ENCODE measurements at places on chromosomes 6 and 20. TPM values are rescaled to one million over a fixed set of nuclear protein-coding genes. Genes with fewer than 3 reads are reported as not detected.

DNA sequence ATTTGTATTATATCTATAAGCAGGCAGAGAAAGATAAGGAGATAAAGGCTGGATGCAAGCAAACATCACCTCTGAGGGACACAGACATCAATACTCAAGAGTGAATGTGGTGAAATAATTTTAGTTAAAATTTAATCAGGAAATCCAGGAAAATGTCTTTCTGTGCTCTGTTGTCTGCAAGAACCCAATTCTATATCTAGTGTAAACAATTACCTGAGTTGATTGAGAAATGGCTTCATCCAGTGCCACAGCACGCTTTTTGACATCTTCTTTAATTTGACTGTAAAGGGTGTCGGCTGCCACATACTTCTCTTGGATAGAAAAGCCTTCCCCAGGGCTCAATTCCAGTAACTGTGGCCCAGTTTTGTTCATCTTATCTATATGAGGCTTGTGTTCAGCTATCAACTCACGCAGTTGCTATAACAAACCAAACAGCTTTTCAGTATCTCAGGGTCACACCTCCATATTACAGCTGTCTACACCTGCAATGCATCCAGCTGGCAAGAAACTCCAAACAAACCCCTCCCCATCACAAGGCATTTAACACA lies 131.6 kb downstream of the DST start:
- H3K36me3 ChIP-seq = peaks cover 52% of the 10 kb centered on the region
- H3K27ac ChIP-seq = peak overlapping the region; percentile 29
- no peak overlapping the region for H3K4me3 ChIP-seq

DNA sequence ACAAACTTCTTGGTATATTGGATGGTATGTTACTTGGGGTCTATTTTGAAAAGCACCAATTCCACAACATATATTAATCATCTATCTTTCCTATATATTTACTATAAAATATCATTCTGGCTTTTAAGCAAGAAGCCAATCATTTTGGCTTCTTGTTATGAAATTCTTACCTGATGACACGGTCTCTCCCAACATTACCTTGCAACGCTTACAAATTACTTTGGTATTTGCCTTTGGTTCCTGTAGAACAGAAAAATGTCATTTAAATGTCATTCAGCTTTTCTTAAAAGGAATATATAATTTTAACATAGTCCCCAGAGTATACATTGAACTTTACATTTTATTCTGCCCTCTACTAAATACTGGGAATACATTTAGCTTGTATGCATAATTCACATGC lies 27.4 kb downstream of the UBE3D start:
- H3K4me1 ChIP-seq = no peaks in the 10 kb centered on the region
- no peak for DNase-seq
- no peaks in the 10 kb centered on the region for H3K27me3 ChIP-seq
- no peak overlapping the region for H3K4me3 ChIP-seq
- H3K27ac ChIP-seq = no peak overlapping the region

DNA sequence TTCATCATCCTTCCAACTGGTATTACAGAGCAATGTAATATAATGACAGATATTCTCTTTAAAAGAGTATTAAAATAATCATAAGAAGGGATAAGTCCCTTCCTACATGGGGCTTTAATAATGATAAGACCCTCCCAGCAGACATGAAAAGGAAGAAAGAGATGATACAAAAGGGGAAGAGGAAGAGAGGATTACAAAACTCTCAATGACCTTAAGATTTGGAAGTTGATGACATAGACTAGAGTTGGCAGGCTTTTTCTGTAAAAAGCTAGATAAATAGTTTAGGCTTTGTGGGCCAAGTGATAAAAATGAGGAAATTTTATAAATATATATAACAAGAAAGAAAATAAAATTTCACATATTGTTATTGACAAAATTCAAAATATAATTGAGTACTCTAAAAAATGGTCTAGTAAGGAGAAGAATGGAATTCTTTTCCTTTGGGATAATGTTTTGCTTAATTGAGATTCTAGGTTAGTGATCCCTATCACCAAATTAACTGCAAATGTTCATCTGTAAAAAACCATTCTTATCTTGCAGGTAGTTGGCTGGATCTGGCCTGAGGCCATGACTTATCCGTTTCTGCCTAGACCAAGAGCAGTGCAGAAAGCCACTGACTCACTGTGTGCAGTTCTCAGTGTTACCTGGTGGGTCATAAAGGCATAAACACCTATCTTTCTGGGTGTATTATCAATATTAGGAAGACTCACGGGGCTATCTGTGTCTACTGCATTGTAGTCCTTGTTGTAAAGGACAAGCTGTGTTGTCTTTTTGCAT lies 11.0 kb downstream of the RIPOR2 start:
- no peak overlapping the region for H3K27ac ChIP-seq
- peaks cover 21% of the 10 kb centered on the region for H3K4me1 ChIP-seq
- no peak overlapping the region for H3K4me3 ChIP-seq
- peaks cover 4% of the 10 kb centered on the region for H3K27me3 ChIP-seq
- DNase-seq = no peak

DNA sequence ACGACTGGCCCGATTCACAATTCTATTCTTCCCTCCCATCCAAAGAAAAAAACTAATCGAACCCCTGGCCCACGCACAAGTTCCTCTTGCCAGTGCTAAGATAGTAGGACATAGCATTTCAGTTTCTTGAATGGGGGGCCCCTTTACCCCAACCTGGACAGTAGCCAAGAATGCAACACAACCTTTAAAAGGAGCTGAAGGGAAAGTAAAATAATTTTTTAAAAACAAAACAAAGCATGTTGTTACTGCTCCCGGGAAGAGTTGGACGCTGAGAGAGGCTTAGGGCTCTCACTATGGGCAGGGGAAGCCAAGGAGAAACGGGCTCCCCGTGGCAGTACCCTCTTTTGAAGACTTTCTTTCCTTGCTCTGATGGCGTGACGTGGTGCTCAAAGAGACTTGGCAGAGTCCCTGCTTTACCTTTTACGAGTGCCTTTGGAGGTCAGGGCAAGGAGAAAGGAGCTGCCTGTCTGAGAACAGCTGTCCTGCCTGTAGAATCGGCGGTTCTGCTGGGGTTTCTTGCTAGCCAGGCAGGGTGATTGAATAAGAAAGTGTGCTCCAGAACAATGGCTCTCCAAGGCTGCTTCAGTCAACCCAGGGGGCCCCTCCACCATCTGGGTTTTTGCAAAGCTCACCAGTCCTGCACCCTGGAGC lies 5.8 kb downstream of the TFAP2C start:
- peaks cover 17% of the 10 kb centered on the region for H3K4me1 ChIP-seq
- peak overlapping the region; percentile 61 for H3K4me3 ChIP-seq
- peaks cover 65% of the 10 kb centered on the region for H3K27me3 ChIP-seq
- H3K36me3 ChIP-seq = peaks cover 42% of the 10 kb centered on the region
- H3K27ac ChIP-seq = peak overlapping the region; percentile 19

- no peaks in the 10 kb centered on the region for H3K36me3 ChIP-seq
- no peaks in the 10 kb centered on the region for H3K4me1 ChIP-seq
- H3K4me3 ChIP-seq = no peak overlapping the region
- H3K27ac ChIP-seq = no peak overlapping the region
- no peaks in the 10 kb centered on the region for H3K27me3 ChIP-seq
- DNase-seq = no peak
Observed at GRCh38 chr20:15318682-15319081, 981.3 kb upstream of the FLRT3 start.

DNA sequence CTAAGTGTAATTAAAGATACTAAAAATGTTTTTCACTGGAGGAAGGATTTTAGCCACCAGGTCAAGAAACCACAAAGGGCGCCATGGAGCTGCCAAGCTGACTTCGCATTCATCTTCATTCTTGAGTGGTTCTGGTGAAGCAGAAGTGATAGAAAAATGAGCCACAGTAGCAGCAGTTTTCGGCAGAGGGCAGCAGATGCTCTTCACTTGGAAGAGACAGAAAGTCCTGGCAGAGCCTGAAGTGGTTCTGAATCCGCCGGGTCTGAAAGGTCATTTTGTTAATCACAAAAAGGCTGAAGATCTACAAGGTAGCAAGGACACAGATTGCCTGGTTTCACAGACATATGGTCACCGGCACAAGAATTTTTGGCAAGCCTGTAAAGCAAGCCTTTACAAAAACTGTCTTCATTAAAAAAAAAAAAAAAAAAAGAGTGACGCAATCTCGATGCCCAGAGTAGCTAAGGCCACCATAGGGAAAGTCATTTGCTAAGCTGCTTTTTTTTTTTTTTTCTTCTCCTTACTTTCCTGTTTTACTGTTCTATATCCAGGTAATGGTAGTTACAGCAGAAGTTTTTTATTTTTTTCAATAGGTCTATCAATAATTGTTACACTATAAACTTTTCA lies 345.1 kb upstream of the AGPAT4 start:
- H3K4me3 ChIP-seq = no peak overlapping the region
- peaks cover 3% of the 10 kb centered on the region for H3K27me3 ChIP-seq

DNA sequence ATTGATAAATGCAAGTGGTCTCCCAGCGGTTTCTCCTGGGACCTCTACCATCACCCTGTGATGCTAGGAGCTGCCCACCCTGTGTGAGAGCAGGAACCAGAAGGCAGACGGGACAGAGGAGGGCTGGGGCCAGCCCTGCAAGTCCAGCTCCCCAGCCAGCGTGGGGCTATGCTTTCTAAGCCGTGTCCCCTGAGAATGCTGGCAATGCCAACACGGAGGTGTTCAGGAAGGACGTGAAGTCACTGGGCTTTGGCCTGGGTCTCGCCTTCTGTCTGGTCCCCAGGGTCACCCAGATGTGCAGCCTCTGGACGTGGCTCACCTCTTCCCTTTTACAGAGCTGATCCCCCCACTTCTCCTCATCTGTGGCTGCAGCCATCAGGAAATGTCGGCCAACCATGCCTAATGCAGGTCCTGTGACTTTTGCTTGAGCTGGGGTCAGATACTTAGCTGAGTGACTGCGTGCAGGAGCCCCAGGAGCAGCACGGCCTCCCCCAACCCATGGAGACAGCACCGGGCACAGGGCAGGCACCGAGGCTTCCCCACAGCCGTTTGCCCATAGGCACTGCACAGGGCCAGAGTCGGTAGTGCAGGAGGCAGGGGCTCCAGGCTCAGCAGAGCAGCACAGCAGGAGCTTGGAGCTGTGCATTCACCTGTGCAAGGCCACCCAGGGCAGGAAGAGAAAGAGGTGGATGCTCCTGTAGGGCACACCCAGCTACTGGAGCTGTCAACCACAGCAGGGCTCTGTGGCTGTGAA lies 66.2 kb downstream of the GNAS-AS1 start:
- no peak overlapping the region for H3K27ac ChIP-seq
- H3K4me3 ChIP-seq = no peak overlapping the region
- H3K27me3 ChIP-seq = peaks cover 45% of the 10 kb centered on the region
- H3K36me3 ChIP-seq = no peaks in the 10 kb centered on the region
- no peak for DNase-seq

DNA sequence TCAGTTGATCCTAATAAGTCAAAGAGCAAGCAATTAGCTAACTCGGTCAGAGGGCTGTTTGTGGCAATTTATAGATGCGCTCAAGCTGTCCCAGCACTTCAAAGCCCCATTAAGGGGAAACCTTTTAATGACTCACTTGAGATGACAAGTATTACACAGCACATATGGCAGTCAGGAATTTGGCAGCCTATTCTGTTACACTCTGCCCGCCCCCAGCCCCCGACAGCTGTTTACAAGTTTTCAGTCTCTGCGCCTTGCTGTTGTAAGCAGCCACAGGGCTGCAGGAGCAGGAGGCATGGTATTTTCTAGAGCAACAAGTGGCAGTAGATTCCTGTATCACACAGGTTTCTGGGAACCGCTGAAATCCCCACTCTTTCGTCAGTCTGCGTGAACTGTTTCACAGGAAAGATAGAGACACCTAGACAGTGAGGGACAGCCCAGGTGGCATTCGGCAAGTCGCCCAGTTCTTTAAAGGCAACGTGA lies 263.0 kb downstream of the FOXC1 start:
- no peak for DNase-seq
- no peak overlapping the region for H3K27ac ChIP-seq
- no peaks in the 10 kb centered on the region for H3K36me3 ChIP-seq
- H3K27me3 ChIP-seq = peaks cover 46% of the 10 kb centered on the region
- H3K4me1 ChIP-seq = peaks cover 32% of the 10 kb centered on the region

Gene HLA-DRA
- 2.1 TPM for total RNA-seq

Gene GTSF1L
- not detected for total RNA-seq

GRCh38 chr6:105929626-105930025 lies 156.5 kb upstream of the PRDM1 start:
- no peaks in the 10 kb centered on the region for H3K4me1 ChIP-seq
- H3K4me3 ChIP-seq = no peak overlapping the region
- no peak overlapping the region for H3K27ac ChIP-seq

GRCh38 chr20:15098351-15098750 lies 760.9 kb upstream of the FLRT3 start:
- no peaks in the 10 kb centered on the region for H3K4me1 ChIP-seq
- H3K36me3 ChIP-seq = no peaks in the 10 kb centered on the region
- no peak overlapping the region for H3K4me3 ChIP-seq
- no peak for DNase-seq

Gene BMP2
- 17.9 TPM for total RNA-seq

Gene GRM1
- 0.43 TPM for total RNA-seq

DNA sequence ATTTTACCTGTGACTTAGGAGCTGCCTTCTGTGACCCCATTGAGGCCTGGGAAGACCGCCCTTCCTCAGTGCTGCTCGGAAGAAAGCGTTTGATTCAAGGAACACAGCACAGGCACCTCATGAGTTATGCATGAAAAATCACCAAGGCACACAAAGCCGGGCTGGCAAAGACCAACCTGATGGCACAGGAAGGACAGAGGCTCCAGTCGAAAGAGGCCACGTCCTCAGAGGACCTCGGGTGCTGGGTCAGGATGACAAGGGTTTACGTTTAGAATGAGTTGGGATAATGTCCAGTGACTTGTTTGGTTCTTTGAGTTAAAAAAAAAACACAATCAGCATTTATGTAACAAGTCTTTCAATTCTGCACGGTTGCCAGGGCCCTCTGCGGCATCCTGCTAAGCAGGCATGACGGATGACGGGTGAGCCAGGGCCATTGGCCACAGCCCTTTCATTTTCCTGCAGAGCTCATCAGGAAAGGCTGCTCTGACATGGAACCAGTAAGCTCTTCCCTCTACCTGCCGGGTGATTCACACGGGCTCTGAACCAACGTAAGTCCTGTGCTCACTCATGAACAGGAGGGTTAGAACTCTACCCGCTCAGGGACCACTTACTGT lies 112.8 kb downstream of the DACT2 start:
- no peak for DNase-seq
- H3K4me1 ChIP-seq = peaks cover 40% of the 10 kb centered on the region
- no peaks in the 10 kb centered on the region for H3K27me3 ChIP-seq
- peak overlapping the region; percentile 70 for H3K27ac ChIP-seq
- peaks cover 4% of the 10 kb centered on the region for H3K36me3 ChIP-seq
- H3K4me3 ChIP-seq = peak overlapping the region; percentile 35

Gene TOX2
- total RNA-seq = 1.5 TPM

DNA sequence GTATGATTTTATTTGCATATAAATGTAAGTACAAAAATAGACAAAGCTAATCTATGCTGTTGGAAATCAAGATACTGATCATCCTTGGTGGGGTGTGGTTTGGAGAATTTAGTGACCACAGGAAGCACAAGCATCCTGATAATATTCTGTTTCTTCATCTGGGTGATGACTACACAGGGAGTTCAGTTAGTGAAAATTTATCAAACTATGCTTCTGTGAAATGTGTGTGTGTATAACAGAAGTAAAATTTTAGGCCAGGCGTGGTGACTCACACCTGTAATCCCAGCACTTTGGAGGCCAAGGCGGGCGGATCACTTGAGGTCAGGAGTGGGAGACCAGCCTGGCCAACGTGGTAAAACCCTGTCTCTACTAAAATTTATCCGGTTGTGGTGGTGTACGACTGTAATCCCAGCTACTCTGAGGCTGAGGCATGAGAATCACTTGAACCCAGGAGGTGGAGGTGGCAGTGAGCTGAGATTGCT lies 20.6 kb downstream of the ENPP3 start:
- H3K4me1 ChIP-seq = peaks cover 1% of the 10 kb centered on the region
- H3K27ac ChIP-seq = no peak overlapping the region
- H3K36me3 ChIP-seq = no peaks in the 10 kb centered on the region
- no peak for DNase-seq
- H3K4me3 ChIP-seq = no peak overlapping the region
- H3K27me3 ChIP-seq = peaks cover 3% of the 10 kb centered on the region

Gene AHCY
- total RNA-seq = 242 TPM

Measured in type B pancreatic cell (in vitro differentiated cells).